ENCODE measurements at places on chromosomes 2 and 18.

- DNase-seq: no peak
Observed at GRCh38 chr18:44813586-44813985, 132.9 kb downstream of the SETBP1 start.

DNA sequence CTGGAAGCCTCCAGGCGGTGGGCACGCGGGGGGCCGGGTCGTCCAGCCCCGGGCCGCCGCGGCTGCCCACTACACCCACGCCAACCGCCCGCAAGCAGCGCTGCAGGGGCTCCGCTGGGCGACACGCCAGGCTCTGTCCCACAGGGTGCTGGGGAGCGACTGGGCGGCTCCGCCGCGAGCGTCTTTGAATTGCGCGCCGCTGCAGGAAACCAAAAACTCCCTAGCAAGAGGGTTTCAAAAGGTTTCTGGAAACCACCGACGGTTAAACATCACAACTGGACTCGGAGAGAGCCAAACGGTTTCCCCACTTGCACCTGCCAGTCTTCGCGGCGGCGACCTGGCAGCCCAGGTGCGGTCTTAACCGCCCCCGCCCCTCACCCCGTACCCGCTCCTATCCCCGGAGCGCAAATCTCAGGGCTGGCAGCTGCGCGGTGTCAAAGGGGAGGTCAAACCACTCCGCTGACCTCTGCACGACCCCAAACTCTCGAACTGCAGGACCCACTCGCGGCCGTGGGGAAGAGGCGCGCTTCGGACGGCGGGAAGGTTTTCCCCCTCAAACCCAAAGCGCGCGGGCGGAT is 1.0 kb downstream of the CXCR4 start:
- DNase-seq: no peak

- no peak for DNase-seq
Observed at GRCh38 chr2:24104906-24105305, 18.2 kb downstream of the PFN4 start.

DNA sequence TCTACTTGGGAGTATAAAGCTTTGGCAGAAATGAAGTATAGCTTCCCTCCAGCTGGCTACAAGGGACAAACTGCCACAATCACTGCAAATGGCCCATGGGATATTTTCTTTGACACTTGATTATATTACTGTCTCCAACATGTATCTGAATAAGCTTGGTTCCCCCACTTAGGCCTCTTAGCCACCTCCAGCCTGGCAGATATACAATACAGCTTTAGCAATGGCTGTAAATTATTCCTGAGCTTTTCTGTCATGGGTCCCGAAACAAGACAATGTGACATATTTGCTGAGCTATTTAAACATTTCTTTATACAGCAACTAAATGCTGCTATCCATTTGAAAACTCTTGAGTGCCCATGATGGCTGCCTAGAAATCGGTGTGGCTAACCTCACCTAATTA is 406.2 kb downstream of the SUCLG1 start:
- no peak for DNase-seq

- DNase-seq: peak; percentile 68
Observed at GRCh38 chr2:47309952-47310800, 92.8 kb upstream of the MSH2 start.

- DNase-seq: no peak
Observed at GRCh38 chr2:26326514-26326913, 19.4 kb upstream of the SELENOI start.

DNA sequence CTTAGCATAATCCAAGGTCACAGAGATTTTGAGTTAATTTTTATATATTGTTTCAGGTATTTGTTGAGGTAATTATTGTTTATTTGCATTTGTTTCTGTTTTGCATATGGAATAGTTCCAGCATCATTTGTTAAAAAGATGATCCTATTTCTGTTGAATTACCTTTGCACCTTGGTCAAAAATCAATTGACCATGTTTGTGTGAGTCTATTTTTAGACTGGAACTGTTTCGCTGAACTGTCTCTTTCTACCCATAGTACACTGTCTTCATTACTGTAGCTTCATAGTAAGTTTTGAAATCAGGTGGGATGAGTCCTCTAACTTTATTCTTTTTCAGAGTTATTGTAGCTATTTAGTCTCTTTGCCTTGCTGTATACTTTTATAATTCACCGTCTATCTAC is 28.9 kb upstream of the RAMP1 start:
- DNase-seq: no peak

DNA sequence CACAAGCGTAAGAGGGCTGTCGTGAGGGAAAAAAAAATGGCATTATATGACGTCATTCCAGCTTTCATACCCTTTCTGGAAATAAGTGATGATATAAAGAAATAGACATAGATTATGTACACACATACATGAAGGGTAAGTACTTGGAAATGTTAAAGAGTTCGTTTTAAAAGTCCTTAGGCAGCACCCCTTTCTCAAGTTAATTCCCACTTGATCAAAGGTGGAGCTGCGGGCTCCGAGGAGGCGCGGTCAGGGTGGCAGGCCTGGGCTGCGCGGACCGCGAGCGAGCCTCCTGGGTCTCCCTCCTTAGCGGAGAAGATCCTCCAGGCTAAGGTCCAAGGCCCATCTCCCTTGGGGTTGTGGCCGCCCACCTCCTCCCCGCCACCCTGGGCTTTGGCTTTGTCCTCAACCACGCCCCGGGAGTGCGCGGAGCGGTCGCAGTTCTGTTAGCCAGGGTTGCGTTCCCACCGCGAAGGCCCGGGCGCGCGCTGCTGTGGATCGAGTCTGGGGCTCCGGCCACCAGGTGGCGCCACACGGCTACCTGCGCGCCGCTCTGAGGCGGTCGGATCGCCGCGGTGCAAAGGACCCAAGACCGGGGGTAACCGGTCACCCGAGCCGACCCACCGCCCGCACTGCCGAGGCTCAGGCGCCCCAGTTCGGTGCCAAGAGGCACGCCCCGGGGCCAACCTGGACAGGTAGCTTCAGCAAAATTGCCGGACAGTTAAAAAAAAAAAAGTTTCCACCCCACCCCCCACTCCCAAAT is 66.8 kb downstream of the HNRNPLL start:
- DNase-seq: peak; percentile 56

GRCh38 chr2:172442072-172442895 is 14.9 kb downstream of the ITGA6 start:
- DNase-seq: peak; percentile 65

DNA sequence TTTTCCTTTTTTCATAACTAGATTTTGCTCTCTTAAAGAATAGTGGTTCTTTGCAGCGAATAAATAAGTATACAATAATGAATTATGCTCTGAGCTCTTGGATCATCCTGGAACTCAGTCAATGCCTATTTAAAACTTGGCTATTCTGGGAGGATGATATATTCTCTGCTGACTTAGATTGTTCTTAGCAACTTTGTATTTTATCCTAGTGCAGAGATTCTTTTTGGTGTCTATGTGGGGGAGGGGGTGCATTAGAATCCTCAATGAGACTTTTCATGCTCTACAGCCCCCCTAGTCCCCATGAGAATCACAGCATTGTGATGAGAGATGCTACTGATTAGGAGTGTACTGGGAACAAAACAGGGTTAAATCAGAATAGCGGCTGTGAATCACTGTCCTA is 8.8 kb upstream of the FAM98A start:
- DNase-seq: no peak

DNA sequence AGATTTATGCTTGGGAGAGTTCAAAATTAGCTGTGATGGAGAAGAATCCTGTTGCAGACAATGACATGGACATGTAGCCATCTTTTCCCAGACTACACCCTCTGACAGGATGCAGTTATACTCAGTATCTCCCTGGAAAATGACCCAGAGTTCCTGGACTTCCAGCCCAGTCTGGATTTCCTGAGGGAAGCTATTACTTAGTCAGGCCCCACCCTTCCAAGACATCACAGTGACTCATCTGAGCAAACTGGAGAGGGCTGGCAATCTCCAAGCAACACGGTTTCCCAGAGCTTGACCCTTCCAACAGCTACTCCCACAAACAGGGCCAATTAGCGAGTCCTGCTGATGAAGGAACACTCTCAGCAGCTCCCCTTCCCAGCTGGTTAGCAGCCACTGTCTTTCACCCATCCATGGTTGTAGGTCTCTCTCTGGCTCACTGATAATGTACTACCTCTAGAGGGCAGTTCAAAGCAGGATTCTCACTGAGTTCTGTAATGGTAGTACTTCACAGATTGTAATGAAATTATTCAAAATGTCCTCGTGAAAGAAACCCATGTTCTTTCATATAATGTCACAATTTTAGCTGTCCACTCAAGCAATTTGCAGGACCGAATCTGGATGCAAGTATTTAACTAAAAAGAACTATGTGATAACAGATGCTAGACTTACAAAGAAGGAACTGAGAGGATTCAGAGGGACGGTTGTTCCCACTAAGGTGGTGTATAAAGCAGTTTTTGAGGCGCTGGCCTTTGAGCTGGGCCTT is 110.2 kb downstream of the MDH1 start:
- DNase-seq: peak; percentile 88

DNA sequence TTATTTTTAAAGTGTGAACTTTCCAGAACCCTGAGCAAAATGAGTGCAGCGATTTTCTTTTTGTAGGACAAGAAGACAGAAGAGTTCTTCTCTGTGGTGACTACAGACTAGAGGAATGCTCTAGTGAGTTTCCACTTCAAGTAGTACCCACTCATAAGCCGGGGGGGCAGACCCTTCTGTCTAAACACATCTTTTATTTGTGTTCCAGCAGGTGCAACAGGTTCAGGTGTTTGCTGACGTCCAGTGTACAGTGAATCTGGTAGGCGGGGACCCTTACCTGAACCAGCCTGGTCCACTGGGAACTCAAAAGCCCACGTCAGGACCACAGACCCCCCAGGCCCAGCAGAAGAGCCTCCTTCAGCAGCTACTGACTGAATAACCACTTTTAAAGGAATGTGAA is 25.2 kb downstream of the PTRHD1 start:
- DNase-seq: no peak

- DNase-seq: no peak
Observed at GRCh38 chr2:219687882-219688559, 60.6 kb downstream of the SLC4A3 start.

DNA sequence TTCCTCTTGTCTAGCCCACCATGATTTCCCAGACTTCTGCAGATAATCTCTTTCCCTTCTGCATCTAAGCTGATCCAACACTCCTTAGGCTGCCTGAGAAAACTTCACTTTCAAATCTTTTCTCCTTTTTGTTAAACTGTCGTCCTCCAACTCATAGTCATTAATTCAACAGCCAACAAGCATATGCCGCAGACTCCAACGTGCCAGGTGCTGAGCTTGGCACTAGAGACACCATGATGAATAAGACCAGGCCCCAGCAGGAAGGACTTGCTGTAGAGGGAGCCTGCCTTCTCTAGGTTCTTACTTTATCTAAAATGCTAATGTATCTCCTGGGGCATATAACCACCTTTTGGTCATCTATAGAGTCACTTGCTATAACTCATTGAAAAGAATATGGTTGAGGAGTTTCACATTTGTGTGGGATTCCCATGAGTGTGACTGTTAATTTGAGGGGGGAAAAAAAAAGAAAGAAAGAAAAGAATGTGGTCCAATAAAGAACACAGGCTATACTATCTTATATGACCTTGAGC is 51.0 kb downstream of the ANKRD44 start:
- no peak for DNase-seq

DNA sequence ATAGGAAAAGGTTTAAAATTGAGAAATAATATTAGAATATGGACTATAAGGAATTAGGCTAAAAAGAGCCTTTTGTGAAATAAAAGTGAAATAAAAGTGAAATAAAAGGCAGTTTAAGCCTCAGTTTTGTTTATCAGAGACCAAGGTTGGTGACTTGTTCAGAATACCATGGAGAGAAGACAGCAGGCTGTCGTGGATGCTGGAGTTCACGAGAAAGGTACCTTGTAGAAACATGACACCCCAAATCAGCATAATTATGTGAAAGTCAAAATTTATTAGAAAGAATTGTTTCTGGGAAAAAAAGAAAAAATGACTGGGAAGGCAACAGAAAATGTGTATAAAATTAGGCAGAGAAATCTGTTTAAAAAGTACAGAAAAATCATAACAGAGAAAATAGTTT is 46.5 kb upstream of the SPAG16 start:
- DNase-seq: no peak

GRCh38 chr18:13394801-13395200 is 176.2 kb downstream of the LDLRAD4 start:
- DNase-seq: no peak

- no peak for DNase-seq
Observed at GRCh38 chr2:235070063-235070706, 118.4 kb downstream of the SH3BP4 start.

DNA sequence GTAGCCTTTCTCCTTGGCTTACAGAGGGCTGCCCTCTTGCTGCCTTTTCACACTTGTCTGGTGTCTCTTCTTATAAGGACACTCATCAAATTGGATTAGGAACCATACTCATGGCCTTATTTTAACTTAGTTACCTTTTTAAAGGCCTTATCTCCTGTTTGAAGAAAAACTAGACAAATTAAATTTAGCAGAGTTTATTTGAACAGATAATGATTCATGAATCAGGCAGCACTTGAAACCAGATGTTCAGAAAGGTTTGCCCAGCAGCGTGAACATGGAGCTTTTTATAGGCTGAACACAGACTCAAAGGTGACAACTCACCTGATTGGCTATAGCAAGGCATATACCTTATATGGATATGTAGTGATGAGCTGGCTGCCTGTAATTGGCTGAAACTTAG is 238.0 kb downstream of the GULP1 start:
- no peak for DNase-seq

DNA sequence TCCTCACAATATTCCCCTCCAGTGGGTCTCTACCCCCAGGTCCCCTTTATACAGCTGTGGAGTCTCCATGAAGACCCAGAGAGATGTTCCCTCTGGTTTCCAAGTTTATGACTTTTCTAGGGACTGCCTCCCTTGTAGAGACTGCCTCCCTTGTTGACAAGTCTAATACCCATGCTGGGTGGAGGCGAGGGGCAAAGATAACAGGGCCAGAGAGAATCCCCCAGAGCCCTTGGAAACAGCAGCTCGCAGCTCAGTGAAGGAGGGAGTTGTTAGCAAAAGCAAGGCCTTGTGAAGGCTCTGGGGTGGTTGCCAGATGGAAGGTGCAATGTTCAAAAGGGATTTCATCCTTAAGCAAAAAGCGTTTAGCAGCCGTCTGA is 75.0 kb upstream of the GATA6 start:
- no peak for DNase-seq

- DNase-seq: no peak
Observed at GRCh38 chr2:241903121-241904010, 33.8 kb downstream of the RTP5 start.

DNA sequence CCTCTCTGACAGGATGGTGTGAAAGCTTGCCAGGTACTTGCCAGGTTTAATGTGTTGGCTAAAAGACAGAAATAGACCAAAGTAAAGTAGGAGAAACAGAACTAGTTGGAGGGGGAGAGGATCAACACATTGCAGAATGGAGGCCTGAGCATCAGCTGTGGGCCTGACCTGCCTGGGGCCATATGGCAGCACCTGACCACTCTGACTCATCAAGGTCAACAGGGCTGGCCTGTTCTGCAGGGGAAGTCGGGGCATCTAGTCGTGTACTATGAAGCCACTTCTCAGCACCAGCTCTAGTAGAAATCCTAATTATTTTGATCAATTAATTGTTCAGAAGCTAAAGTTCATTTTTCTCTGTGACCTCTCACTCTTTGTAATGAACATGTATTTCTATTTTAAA is 35.8 kb upstream of the NOSTRIN start:
- DNase-seq: no peak

DNA sequence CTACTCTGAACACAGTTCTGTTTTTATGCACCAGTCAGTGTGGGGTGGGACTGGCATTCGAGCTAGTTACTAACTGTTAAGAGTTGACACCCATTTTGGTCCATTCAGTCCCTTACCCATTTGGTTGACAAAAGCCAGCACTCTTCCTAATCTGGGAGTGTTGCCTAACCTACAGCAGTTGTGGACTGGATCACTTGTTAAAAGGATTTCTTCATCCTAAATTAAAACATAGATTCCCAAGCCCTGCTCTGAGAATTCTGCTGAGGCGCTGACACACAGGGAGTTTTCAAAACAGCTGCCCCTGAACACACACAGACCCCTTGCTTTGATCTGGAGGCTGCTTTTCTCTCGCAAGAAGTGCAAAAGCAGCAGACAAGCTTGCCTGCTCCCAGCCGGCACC is 6.4 kb downstream of the TIMM21 start:
- DNase-seq: no peak

All from fibroblast of upper back skin (primary cell).